NCI-H748 treated with DMSO at 0.1 percent for 48 hours (cell line): ENCODE measurements at places on chromosomes 12 and 14.

DNA sequence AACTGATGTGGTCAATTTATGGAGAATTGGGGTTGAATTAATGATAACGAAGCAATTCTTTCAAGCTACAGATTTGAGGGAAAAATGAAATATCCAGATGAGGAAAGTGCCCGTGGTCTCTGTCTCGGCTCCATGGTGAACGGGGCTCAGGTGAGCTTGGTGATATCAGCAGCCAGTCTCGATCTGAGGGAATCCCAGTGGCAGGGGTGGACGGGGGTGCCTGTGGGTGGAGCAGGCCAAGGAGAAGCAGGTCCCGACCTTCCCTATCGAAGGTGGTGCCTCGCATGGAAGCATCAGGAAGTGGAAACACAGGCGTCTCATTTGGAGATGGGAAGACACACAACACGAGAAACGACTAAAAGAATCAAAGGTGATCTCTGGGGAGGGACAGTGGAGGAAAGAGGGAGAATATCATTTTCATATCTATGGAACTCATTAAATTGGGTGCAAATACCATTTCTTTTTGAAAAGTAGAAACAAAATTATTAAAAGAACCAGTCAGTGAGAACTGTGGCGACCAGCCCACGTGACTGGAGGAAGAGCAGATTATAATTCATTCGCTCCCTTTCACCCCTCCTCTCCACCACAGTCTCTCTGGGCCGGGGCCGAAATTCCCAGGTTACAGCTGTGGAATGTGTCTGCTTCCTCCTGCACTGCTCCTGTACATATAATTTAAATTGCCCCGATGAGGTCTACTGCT lies 354.3 kb upstream of the SFSWAP start:
- DNase-seq: no peak

DNA sequence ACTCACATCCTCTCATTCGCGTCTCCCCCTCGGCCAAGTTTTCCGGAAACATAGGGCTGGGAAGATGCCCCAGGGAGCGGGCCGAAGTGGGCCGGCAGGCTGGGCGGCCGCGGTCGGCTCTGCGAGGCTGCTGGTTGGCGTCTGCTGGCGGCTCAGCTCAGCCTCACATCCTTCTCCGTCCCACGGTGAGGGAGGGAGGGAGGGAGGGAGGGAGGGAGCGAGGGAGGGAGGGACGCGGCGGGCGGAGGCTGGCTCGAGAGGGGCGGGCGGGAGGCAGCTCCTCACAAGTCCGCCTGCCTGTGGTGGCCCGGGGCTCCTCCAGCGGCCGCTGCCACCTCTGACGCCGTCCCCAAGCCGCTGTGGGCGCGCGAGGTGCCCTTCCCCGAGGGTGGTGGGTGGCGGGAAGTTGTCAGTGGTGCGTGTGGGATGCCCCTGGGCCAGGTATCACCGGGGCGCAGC lies 93.8 kb downstream of the RFLNA start:
- no peak for DNase-seq

GRCh38 chr12:6839482-6840201 lies 1.1 kb upstream of the GNB3 start:
- DNase-seq: no peak

- DNase-seq: no peak
Measured at GRCh38 chr14:89242652-89243279, 174.3 kb downstream of the FOXN3 start.
